T-helper 9 cell (primary cell): ENCODE measurements at places on chromosomes 6 and 20.

DNA sequence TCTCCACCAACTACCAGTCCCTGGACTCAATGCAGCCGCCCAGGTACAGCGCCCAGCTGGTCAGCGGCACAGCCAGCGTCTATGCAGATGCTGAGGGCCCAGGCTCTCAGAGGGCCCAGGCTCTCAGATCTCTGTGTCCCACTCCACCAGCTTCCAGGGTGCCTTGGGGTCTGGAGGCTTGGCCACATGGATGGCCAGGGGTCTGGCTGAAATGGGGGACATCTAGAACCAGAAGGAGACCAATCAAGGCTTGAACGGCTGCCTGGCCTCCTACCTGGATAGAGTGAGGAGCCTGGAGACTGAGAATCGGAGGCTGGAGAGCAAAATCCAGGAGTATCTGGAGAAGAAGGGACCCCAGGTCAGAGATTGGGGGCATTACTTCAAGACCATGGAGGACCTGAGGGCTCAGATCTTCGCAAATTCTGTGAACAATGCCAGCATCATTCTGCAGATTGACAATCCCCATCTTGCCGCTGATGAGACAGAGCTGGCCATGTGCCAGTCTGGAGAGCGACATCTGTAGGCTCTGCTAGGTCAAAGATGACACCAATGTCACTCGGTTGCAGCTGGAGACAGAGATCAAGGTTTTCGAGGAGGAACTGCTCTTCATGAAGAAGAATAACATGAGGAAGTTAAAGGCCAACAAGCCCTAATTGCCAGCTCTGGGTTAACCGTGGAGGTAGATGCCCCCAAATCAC lies 44.1 kb upstream of the GRM4 start:
- peak; percentile 15 for DNase-seq

DNA sequence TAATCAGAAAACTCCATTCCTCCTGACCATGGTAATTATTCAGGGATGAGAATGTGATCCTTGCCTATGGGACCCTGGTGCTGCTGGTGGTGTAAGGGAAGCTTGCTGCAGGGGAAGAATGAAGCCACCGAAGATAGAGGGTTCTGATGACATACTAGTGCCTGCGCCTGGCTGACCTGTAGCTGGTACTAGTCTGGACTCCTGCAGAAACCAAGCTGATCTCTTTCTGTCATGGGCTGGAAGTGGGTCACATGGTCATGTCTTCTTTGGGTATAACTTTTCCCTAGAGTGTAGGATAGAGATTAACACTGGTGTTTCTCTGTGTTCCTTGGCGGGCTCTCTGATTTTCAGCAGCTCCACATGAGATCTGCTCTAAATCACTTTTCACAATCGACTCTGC lies 8.6 kb upstream of the SLC4A11 start:
- no peak for DNase-seq

DNA sequence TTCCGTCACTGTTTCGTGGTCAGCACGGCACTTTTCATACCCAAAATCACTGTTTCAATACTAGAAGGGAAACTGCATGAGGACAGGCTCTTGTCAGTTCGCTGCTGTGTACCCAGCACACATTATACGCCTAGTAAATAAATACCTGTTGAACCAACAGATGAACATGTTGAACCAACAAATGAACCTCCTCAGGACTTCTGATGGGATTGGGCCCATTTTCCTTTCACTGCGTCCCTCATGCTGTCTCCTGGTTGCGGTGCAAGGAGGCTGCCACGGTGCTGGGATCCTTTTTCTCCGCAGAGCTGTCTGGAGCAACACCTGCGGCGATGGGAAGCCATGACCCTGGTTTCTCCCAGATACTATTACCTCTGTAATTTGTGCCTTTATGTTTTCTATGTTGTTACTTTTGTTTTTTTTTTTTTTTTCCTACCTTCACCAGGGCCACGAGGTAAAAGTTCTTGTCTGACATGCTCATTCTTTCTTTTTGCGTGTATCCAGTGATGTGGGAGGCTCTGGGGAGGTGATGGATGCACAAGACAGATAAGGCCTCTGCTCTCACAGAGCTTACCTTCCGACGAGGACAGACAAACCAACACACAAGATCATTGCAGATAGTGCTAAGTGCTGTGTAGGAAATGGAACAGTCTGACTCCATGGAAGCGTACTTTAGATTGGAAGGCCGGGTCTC lies 1.1 kb downstream of the VAPB start:
- no peak for DNase-seq

DNA sequence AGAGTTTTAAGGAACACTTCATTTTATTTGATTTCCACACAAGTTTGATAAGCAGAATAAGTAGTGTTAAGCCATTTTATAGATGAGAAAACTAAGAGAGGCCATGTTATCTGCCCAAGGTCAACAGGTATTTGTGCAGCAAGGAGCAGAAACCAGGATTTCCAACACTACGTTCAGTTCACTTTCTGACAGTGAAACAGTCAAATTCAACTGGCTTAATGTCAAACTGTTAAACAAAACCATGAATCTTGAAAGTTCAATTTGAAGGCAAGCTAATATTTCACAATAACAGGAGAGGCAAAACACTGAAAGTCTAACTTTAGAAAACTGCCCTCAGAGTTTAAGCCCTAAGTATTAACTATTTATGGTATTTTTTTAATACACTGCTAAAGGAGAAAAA lies 32.6 kb downstream of the DTNBP1 start:
- no peak for DNase-seq

GRCh38 chr20:63052571-63053431 lies 46.0 kb upstream of the BHLHE23 start:
- DNase-seq = no peak

DNA sequence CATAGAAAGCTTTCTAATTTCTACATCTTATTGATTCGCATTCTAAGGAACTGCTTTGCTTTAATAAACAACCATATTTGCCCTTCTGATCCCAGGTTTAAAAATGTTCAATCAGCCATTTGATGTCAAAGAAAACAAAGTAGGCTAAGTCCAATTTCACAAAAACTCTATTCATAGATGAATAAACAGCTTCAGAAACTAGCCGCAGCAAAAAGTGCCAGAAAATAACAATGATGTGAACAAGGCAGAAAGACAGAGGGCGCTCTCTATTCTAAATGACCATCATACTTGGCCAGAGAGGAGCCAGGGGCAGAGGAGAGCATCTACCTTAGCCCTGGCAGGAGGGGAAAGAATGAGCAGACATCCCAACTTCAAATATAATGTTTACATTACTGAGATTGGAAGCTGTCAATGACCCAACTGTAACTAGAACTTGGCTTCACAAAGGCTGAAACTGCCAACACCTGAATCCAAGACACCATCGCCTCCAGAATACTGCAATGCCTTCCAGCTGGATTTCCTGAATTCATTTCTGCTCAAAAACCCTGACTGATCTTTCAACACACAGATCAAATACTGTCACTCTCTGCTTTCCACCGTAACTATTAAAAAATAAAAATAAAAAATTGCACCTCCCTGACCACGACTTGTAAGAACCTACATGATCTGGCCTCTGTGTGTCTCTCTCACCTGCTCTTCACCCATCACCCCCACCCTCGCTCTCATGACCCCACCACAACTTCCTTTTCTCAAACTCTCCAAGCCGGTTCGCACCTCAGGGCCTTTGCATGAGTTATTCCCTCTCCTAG lies 9.5 kb downstream of the CNKSR3 start:
- no peak for DNase-seq

DNA sequence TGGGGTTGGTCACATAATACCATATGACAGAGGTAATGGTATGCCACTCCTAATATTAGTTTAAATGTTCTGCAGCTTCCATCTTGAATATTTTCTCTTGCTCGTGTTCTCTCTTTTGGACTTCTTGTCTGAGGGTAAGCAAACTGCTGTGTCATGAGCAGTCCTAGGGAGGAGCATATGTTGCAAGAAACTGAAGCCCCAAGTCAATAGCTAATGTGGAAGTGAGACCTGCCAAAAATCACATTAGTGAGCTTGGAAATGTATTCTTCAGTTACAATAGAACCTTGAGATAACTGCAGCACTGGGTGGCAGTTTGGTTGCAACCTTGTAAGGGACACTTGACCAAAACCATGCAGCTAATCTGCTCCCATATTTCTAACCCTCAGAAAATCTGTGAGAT lies 178.2 kb upstream of the IMPG1 start:
- DNase-seq = no peak

DNA sequence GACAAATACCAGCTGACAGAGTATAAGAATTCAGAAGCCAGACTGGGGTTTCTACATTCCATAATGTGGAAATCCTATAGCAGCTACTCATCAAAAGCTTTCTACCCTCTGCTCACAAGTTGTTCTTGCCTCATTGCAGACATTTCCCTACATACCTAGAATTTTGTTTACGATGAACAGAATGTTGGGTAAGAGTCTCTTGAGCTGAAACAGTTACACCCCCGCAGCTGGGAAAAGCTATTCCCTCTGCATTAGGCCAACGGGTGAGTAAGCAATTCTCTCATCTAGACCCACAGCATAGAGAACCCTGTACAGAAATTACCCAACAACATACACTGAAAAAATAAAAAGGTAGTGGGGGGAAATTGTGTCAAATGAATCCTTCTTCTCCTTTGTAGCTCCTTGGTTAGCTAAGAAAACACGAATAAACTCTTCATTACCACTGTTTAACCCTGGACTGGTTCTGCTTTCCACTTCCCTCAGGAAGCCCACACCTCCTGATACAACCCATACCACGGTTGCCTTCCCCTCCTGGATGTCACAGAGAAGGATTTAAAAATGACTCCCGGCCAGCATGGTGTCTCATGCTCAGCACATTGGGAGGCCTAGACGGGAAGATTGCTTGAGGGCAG lies 215.0 kb upstream of the SHLD1 start:
- DNase-seq = no peak

GRCh38 chr20:15523400-15523799 lies 1049.8 kb downstream of the KIF16B start:
- no peak for DNase-seq

- DNase-seq = no peak
These were observed 37.1 kb downstream of the HIVEP1 start for GRCh38 chr6:12049165-12049564.

GRCh38 chr6:106083618-106084017 lies 2.5 kb upstream of the PRDM1 start:
- no peak for DNase-seq

DNA sequence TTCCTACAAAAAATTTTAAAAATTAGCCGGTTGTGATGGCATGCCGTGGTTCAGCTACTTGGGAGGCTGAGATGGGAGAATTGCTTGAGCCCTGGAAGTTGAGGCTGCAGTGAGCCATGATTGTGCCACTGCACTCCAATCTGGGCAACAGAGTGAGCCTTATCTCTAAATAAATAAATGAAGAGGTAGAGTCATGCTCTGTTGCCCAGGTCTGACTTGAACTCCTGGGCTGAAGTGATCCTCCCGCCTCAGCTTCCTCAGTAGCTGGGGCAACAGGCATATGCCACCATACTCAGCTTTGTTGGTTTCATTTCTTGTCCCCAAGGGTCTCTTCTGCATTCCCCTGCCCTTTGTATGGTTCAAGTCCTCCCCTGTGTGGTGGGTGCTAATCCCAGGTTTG lies 17.0 kb downstream of the HSPA1B start:
- no peak for DNase-seq

- peak; percentile 45 for DNase-seq
These were observed 85.1 kb downstream of the CLIC5 start for GRCh38 chr6:45930420-45931040.

DNA sequence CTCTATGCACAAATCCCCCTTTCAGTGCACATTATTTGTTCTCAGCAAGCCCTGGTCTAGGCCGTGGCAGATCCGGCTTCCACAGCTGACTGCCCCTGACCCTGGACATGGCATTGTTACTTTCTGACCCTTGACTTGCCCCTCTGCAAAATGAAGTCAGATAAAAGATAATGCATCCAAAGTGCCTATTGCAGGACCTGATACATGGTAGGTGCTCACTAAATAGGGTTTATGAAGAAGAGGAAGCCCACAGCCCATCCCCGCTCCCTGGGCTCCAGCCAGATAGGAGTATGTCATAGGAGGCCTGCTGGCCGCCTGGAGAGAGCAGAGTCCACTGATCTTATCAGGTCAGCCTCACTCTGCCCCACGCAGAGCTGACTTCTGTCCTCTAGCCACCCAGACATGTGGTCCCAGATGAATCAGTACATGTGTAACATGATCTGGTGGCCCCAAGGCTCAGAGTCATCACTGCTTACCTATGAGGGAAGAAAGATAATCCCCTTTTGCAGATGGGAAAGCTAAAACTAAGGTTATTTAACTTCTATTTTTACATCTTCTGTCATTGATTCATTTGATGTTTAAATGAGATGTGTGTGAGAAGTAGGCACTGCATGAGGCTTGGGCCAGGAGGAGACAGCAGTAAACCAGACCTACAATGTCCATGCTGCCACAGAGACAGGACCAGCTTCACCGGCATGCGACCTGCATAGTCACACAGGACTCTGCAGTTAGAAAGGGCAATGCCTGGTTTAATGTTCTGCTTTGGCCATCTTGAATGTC lies 20.4 kb downstream of the MAFB start:
- no peak for DNase-seq

DNA sequence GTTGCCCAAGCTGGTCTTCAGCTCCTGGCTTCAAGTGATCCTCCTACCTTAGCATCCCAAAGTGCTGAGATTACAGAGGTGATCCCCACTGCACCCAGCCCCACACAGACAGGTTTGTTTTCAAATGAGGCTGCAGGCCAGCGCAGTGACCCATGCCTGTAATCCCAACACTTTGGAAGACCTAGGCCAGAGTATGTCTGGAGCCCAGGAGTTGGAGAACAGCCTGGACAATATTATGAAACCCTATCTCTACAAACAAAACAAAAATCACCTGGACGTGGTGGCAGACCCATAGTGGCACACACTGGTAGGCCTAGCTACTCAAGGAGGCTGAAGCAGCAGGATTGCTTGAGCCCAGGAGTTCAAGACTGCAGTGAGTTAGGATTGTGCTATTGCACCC lies 8.0 kb upstream of the HMGN4 start:
- DNase-seq = no peak

DNA sequence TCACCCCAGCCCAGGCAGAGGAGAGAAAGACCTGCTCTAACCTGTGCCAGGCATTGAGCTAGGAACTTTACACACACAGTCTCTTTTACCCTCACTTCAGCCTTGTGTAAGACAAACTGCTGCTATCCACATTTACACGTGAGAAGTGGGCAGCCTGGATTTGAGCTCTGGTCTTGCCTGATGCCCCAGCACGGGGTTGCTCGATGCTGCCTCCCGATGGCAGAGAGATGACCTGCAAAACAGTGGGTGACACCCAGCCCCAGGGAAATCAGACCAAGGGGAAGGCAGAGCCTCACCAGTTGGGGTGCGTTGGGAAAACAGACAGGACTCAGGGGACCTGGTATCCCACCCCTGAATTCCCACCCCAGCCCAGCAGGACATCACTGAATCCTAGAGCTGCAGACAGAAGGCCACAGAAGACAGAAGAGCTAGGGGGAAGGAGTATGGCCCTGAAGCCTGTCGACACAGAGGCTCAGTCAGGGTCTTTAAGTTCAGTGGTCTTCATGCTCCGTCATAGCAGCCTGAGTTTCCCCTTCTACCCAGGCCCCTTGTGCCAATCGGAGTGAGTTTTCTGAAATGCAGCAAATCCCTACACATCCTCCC lies 990 bp downstream of the BPI start:
- no peak for DNase-seq

DNA sequence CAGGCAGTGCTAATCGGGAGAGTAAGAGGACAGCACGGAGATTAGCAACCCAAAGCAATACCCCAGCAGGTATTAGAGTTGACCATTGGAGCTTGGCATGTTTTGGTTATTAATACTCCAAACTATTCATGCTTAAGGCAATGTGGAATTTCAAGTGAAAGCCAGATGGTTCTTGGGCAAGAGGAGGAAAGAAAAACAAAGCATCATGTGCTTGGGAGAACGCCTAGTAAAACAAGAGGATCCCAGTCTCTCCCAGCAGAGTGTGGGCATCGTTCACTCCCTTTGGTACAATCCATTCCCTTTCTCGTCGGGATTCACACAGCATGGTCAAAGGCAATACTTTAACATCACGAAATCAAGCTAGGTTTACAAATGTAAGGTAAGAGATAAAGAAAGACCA lies 349.8 kb downstream of the PRKN start:
- DNase-seq = no peak
